ENCODE measurements at places on chromosomes 16 and 17.

DNA sequence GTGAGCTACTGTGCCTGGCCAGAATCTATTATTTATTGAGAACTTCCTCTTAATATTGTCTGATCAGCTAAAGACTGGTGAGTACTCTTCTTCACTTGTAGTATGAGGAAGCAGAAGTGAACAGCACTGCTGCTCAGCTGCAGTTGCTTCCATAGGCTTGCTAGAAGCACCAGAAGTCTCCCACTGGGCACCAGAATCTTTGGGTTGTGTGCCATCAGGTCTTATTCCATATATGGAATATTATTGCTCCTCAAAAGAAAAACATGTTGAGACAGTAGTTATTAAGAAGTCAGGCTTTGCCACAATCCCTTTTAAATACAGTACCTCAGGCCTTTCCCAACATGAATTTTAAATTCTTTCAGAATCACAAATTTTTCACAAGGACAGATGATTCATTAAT lies 17.2 kb downstream of the SNTB2 start:
- no peak for DNase-seq

DNA sequence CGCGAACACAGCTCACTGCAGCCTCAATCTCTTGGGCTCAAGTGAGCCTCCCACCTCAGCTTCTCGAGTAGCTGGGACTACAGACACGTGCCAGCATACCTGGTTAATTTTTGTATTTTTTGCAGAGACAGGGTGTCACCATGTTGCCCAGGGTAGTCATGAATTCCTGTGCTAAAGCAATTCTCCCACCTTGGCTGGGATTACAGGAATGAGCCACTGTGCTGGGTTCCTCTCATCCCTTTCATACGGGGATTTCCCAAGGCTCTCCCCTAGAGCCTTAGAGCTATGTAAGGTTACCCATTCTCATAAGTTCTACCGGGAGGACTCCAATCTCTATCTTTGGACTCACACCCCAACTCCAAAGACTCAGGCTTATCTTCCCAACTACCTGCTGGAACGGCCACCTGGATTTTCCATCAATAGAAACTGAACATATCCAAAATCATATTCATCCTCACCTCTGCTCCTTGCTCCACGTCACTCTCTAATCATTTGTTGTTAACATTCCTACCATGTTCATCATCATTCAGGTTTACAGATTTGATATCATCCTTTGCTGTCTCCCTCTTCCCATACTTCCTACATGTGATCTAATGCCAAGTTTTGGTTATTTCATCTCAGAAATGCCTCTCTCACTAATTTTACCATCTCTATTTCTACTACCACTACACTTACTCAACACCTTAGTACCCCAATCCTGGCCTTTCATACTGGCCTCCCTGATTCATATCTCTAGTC lies 92.5 kb downstream of the NCOR1 start:
- DNase-seq: no peak

- DNase-seq: no peak
Measured at GRCh38 chr16:88505405-88506082, 52.5 kb downstream of the ZFPM1 start.

DNA sequence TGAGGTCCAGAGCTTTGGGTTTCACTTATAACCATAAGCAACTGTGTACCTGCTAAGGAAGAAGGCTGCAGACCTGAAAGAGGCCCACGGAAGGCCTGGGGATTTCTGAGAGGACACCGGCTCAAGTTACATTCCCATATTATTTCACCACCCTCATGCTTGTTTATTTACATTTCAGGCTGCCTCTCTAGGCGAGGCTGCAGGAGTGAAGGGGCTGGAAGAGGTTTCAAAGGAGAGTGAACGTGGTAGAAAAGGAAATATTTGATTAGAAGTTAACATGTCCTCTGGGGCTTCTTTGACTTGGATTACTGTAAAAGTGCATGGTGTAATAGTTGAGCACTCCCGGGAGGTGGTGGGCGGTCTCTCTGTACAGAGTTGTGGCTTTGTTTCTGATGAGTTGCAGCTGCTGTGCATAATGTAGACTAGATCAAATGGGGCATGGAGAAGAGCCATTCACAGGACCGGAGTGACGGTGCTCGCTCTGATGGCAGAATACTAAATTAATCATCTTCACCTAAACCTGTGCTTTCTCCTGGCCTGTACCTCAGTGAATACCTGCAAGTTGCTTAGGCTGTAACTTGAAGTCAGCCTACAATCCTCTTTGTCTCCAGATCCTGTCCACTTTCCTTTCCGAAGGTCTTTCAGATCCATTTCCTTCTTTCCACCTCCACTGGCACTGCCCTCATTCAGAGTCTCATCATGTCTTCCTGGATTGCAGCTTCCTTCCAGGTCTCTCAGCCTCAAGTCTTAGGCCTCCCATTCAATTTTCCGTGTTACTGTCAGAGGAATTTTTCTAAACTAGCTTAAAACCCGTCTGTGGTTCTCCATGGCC lies 1.9 kb upstream of the CPD start:
- DNase-seq: no peak

DNA sequence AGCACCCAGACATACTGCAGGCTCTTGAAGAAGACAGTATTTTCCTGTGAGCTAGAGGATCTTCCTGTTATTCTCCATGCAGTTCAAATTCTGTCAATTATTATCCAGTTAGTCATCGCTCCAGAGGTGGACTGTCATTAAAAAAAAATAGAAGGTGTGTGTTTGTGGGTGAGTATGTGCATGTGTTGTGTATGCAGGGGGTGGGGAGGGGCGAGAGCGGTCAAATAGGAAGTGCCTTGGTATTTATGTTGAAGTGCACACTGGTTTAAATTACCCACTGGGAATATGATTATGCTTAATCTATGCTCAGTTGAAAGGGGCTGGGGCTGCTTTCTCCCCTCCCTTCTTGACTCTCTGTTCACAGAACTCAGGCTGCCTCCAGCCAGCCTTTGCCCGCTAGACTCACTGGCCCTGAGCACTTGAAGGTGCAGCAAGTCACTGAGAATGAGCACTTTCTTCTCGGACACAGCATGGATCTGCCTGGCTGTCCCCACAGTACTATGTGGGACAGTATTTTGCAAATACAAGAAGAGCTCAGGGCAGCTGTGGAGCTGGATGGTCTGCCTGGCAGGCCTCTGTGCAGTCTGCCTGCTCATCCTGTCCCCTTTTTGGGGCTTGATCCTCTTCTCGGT lies at the start of gene HSD17B2:
Gene HSD17B2 (plus strand): TSS at position 273 of the 632 bp plus-strand sequence. CDS start 172 bp downstream, at position 445.
- DNase-seq: no peak

GRCh38 chr16:89720551-89720812 lies 216 bp downstream of the VPS9D1 start:
- DNase-seq: no peak

DNA sequence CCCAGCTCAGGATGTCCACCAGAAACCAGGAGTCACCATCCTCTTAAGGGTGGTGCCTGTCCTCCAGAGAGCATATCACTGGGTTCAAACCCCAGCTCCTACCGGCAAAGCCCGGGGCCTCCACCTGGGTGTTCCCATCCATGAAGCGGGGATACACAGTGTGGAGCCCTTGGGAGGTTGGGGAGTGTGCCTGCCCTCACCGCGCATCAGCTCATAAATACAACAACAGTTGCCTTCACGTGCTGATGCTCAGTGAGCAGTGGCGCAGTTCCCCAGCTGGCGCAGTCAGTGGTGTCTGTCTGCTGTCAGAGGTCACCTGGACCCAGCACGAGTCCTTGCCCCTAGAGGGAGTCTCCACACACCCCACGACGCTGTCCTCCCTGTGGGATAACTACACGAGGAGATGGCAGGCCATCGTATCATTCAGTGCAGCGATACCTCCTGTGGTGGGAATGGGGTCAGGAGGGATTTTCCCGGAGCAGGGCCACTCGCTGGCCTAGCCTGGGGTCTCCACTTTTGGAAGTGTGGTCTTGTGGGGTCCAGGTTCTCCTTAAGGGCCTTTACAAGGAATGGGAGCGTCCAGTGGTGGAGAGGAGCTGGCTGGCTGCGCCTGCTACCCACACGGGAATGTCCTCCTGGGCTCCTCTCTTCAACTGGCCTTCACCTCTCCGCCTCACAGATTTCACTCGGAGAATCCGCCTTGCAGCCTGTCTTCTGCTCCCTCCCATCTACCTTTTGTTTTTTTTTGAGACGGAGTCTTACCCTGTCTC lies 2.3 kb upstream of the ELOB start:
- no peak for DNase-seq

DNA sequence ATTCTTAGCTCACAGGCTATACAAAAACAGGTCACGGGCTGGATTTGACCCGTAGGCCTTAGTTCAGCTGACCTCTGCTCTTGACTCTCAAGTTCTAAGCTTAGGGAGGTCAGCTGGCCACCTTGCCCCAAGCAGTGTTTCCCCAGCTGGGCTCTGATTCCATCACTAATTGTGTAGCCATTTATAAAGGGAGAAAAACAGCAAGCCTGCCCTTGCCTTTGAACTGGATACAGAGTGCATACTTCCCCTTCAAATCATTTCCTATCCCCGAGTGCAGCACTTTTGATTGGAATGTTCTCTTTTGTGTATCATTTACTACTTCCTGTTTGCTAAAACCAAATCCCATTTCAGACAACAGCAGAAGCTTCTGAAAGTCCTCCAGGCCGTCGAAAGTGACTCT lies 153.6 kb downstream of the KATNIP start:
- DNase-seq: no peak

DNA sequence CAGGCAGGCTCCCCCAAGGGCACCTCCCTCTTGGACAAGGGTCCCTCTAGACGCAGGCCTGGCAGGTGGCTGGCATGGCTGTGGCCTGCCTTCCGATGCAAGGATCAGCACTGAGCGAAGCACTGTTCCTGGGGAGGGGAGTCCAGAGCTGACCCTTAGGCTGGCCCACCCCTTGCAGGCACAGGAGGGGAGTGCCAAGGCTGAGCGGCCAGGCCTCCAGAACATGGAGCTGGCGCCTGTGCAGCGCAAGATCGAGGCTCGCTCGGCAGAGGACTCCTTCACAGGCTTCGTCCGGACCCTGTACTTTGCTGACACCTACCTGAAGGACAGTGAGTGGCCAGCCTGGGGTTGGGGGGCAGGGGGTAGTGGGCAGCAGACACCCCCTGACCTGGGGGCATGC lies 16.8 kb upstream of the MYO15B start:
- no peak for DNase-seq

DNA sequence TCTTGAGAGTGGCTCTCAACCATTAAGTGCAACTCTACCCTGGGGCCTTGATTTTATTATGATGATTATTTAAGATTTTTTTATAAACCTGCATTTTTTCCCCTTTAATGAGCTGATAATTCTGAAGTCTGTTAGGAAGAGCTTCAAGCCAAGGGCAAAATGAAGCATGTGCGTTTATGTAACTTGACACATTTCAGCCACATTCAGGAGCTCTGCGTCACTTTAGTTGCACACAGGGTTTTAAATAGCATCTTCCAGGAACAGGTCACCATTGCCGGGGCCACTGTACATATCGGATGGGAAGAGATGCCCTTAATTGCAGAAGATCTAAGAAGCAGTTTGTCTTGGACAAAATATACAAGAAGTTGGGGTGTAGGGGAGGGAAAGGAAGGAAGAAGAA lies 89.6 kb downstream of the BMERB1 start:
- no peak for DNase-seq

GRCh38 chr17:28551421-28552175 lies 826 bp downstream of the UNC119 start:
- no peak for DNase-seq

- no peak for DNase-seq
Measured at GRCh38 chr16:11361701-11362451, 16.6 kb downstream of the RMI2 start.

- no peak for DNase-seq
Measured at GRCh38 chr17:64502809-64503208, 3.3 kb downstream of the DDX5 start.

DNA sequence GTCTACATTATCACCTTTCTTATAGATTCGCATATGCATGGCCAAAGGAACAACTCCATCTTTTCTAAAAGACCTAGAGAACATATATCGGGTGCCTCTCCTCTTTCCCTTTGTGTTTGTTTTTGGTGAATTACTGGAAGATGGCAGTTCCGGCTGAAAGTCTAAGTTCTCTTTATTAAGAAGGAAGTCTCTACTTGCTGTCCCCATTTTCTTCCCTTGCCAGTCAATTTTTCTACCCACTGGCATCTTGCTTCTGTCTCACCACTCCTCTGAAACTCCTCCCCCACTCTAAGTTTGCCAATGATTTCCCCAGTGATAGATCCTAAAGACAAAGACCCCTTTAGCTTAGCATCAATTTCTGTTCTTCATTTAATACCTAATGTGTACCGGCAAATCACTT lies 93.9 kb upstream of the CORO6 start:
- no peak for DNase-seq

DNA sequence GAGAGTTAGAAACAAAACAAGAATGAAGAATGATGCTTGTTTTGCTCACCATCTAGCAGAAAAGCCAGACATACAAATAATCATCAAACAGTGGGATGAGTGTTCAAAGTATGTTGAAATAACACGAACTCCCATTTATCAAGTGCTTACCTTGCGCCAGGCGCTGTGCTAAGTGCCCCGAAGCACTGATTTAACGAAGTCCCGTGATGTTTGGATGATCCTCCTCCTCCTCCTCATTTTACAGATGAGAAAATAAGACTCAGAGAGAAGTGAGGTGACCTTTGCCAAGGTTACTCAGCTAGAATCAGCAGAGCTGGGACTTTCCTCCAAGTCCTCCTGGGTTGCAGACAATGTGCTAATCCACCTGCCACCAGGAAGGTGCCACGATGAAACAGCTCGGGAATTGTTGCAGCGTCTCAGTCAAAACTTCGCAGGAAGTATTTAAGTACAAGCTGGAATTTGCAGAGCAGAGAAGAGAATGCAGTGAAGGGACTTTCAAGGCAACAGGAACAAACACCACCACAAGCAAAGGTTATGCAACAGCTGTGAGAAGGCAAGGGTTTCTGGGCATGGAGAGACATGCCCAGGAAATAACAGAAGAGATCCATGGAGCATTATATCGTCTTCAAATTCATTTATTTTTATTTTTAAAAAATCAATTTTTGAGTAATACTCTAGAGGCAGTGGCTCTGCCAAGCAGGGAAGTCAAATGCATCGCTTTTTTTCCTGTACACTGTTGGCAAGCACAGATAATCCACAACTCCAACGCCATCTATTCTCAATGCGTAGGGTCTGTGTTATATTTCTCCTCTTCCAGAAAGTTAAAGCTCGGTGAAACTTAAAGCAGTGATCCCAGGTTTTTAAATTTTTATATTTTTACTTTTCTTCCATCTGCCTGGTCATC lies 11.1 kb downstream of the PRCD start:
- no peak for DNase-seq

GRCh38 chr17:80726558-80727408 lies 182.1 kb downstream of the RPTOR start:
- DNase-seq: no peak
